SJSA1 (cell line): ENCODE measurements at places on chromosomes 11 and 22. TPM values are rescaled to one million over a fixed set of nuclear protein-coding genes. Genes with fewer than 3 reads are reported as not detected.

DNA sequence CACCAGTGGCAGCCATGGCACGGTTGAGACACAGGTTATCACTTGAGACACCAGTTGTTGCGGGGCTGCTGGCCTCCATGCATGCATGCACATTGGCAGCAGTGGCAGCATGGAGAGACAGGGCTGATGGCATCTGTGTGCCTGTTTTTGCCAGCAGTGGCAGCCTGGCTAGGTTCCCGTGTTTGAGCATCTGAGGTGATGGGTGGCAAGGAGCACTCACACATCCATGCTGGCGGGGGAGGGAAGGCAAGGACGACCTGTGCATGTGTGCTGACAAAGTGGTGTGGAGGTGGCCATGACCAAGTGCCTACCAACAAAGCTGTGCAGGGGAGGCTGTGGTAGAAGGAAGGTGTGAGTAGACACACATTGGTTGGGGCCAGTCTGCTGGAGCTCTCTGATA is 133.5 kb downstream of the CNTN5 start:
- no peak overlapping the region for H3K4me3 ChIP-seq
- no peak overlapping the region for H3K27ac ChIP-seq
- no peaks in the 10 kb centered on the region for H3K36me3 ChIP-seq
- H3K27me3 ChIP-seq, result no peaks in the 10 kb centered on the region

DNA sequence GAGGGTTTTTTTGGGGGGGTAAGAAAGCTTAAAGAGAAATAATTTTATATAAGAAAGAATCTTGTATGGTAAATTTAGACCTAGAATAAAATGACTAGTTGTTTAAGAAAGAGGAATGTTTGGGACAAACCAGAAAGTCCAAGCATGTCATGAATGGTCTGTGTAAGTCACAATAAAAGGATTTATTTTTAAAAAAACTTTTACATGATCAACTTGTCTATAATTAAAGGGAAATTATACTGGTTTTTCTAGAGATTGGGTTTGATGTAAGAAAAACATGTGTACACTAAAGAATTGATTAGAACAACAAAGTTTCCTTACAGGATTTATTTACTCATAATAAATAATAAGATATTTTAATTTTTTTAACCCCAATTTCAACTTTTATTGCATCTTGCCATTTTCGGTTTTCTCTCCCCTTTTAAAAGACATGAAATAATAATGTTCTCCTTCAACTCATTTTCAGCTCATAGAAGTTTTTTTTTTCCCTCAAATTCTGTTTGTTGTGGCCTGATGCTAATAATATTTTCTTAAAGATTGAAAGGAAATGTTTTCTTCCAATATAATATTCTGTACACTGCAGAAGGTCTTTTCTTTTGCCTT is 35.4 kb upstream of the INCENP start:
- no peaks in the 10 kb centered on the region; the same call in 1 of the 2 replicates for H3K27me3 ChIP-seq
- DNase-seq, result no peak
- H3K27ac ChIP-seq, result no peak overlapping the region
- no peaks in the 10 kb centered on the region for H3K4me1 ChIP-seq
- H3K36me3 ChIP-seq, result no peaks in the 10 kb centered on the region

GRCh38 chr11:13114566-13115379 is 105.7 kb downstream of the RASSF10 start:
- no peaks in the 10 kb centered on the region for H3K36me3 ChIP-seq
- H3K27me3 ChIP-seq, result no peaks in the 10 kb centered on the region
- H3K4me1 ChIP-seq, result peaks cover 26% of the 10 kb centered on the region
- H3K27ac ChIP-seq, result no peak overlapping the region
- no peak overlapping the region for H3K4me3 ChIP-seq
- DNase-seq, result no peak

GRCh38 chr11:111788051-111788450 is 21.9 kb upstream of the PPP2R1B start:
- no peak overlapping the region for H3K27ac ChIP-seq
- no peak for DNase-seq
- no peaks in the 10 kb centered on the region for H3K36me3 ChIP-seq
- no peaks in the 10 kb centered on the region for H3K27me3 ChIP-seq
- no peak overlapping the region for H3K4me3 ChIP-seq

GRCh38 chr11:39120890-39121289 is 2338.6 kb downstream of the LRRC4C start:
- H3K27ac ChIP-seq, result no peak overlapping the region
- no peaks in the 10 kb centered on the region for H3K27me3 ChIP-seq
- no peak overlapping the region for H3K4me3 ChIP-seq
- no peak for DNase-seq
- no peaks in the 10 kb centered on the region for H3K36me3 ChIP-seq
- no peaks in the 10 kb centered on the region for H3K4me1 ChIP-seq

DNA sequence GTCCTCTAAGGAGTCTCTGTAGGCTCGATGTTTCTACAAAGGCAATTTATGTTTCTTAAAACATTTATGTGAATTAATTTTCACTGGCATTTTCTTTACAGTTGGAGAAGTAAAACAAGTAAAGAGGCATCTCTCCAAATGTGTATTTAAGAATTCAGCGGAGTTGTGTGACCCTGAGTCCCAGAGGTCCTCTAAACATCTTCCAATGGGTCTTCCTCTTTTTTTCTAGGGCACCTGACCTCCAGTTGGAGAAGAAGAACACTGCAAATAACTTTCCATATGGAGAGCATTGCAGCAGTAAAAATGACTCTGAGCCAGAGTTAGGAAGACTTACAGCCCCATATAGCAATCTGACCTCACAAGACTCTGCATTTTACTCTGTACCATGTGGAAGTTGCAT is 480.5 kb upstream of the RAG2 start:
- H3K27ac ChIP-seq, result no peak overlapping the region
- H3K36me3 ChIP-seq, result no peaks in the 10 kb centered on the region

DNA sequence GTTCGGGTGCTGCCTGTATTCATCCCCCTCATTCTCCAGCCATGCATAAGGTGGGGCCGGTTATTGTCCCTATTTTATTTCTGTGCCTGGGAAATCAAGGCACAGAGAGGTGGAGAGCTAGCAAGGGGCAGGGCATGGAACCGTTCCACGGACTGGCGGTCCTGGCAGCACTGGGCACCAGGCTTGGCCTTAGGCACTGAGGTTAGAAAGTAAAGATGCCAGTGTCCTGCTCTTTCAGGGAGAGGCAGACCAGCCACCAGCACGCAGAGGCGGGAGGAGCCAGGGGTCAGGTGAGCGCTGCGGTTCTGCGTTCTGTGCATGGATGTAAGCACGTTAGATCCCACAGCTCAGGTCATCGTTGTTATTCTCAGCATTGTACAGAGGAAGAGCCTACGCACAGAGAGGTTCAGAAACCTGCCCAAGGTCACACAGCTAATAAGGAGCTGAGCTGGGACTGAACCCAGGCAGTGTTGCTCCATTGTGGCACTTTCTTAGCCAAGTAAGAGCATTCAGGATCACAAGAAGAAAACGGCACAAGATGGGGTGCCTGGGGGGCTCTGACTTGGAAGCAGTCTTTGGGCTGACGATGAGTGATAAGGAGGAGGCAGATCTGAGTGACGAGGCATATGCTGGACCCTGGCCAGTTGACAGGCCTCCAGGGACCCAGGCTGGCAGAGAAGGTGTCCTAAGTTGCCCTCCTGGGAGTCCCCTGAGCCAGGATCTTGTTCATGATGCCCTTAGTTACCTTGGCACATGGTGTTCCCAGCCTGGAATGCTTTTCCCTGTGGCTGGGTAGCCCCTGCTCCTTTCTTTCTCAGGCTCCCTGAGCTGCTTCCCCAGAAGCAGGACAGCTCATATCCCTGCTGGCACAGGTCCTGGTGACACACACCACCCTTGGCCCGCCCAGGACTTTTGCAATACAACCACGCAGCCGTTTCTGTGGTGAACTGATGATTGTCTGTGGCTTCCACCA is 41.1 kb downstream of the OSBPL5 start:
- DNase-seq, result peak; percentile 47
- no peak overlapping the region for H3K27ac ChIP-seq
- H3K4me3 ChIP-seq, result no peak overlapping the region
- H3K36me3 ChIP-seq, result peaks cover 86% of the 10 kb centered on the region
- H3K4me1 ChIP-seq, result peaks cover 4% of the 10 kb centered on the region; the same call in 1 of the 2 replicates

- H3K4me1 ChIP-seq, result peaks cover 4% of the 10 kb centered on the region; the same call in 1 of the 2 replicates
- no peak for DNase-seq
- H3K4me3 ChIP-seq, result no peak overlapping the region
- no peaks in the 10 kb centered on the region for H3K27me3 ChIP-seq
- no peaks in the 10 kb centered on the region for H3K36me3 ChIP-seq
- no peak overlapping the region for H3K27ac ChIP-seq
These were observed 20.7 kb downstream of the SLN start for GRCh38 chr11:107691000-107691750.

DNA sequence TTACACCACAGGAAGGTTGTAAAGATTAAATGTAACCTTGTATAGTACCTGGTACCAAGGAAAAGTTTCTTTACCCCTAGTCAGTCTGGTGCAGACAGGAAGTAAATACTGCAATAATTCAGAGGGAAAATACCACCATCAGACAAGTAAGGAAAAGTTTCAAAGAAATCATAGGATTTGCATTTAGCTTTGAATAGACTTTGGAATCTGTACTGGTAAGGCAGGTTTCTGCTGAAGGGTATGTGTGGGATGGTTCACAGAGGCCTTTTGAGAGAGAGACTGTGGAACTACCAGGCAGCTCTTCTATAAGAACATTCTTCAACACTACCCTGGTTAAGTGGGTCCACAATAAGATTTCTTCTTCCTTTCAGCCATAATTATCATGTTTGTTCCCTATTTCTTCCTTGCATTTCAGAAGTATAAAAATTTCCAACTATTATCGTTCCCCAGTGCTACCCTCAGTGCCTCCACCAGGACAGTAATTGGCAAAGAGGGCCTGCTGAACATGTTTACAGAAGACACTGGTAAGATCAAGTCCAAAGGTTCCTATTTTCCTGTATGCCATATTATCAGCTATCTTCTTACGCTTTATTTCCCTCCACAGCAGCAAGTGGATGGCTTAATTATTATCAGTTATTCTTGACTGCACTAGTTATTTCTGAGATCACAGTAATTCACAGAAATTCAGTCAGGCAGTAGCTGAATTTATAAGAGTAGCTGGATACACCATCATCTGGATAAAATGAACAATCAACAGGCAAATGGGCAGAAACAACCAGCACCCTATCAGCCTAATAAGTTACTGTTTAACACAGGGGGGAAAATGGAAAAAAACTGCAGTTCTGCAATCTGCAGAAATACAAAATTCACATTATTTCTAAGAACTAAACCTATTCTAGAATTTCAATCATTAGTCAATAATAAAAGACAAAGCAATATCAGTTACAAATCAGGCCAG is 48.5 kb downstream of the PITPNB start:
- no peak overlapping the region for H3K4me3 ChIP-seq
- H3K4me1 ChIP-seq, result peaks cover 37% of the 10 kb centered on the region
- DNase-seq, result no peak
- H3K27me3 ChIP-seq, result no peaks in the 10 kb centered on the region
- no peak overlapping the region for H3K27ac ChIP-seq

DNA sequence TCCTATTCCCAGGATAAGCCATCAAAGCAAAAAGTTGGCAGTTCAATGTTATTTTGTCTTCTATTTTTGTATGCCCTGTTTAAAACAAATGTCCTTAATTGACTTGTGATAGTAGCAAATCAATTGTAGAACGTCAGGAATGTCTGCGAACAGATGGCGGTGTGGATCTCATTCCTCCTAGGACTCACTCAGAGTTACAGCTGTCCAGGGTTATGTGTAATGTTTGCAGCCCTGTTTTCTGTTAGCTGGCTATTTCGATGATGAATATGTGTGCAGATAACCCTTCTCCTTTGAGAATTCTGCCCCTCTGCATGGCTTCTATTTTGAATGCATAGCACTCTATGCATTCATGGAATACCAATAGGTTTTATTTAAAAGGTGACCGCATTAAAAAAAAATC is 1248.0 kb upstream of the CNTN5 start:
- no peaks in the 10 kb centered on the region for H3K27me3 ChIP-seq
- H3K36me3 ChIP-seq, result no peaks in the 10 kb centered on the region
- no peak overlapping the region for H3K4me3 ChIP-seq
- no peaks in the 10 kb centered on the region for H3K4me1 ChIP-seq

GRCh38 chr11:306645-307371 is 808 bp upstream of the IFITM2 start:
- DNase-seq, result no peak
- H3K36me3 ChIP-seq, result no peaks in the 10 kb centered on the region
- H3K4me1 ChIP-seq, result peaks cover 13% of the 10 kb centered on the region

GRCh38 chr11:16347928-16348685 is 8.2 kb downstream of the SOX6 start:
- H3K4me1 ChIP-seq, result peaks cover 23% of the 10 kb centered on the region
- H3K4me3 ChIP-seq, result no peak overlapping the region
- H3K27me3 ChIP-seq, result no peaks in the 10 kb centered on the region
- H3K36me3 ChIP-seq, result no peaks in the 10 kb centered on the region

DNA sequence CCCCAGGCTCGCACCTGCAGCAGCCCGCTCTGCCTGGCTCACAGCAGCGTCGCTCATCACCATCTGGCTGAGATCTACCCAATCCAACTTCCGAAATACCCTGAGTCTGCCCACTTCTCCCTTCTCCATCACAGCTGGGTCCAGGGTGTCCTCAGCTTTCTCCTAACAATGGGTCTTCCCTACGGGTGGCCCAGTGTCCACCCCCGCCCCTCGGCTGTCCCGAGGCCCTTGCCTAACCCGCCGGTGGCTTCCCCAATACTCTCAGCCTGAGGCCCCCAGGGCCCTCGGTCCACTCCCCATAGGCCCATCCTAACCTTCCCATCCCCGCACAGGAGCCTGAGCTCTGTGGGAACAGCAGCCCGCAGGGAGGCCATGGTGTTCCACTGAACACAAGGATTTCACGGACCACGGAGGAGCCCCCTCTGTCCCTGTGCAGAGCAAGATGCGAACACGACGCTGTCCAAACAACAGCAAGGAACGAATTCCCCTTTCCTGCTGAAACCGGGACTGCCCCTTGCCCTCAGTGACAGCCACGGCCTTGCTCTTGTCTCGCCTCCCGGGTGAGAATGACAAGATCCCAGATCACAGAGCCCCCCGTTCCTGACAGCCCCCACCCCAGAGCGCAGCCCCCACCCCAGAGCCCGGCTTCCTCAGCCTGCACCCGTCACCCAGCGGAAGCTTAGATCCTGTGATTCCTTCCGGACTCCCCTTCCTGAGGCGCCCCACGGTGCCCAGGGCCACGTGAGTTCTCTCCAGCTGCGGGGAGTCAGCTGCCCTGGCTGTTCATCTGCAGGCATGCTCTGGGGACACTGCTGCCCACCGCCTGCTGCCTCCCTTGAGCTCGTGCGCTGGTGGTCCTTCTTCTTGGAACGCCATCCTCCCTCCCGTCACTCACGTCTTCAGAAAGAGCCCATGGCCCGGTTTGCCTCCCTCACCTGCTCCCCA is 48.8 kb upstream of the CARS1 start:
- no peak for DNase-seq
- no peaks in the 10 kb centered on the region for H3K4me1 ChIP-seq
- H3K27ac ChIP-seq, result no peak overlapping the region
- H3K27me3 ChIP-seq, result no peaks in the 10 kb centered on the region
- H3K36me3 ChIP-seq, result peaks cover 58% of the 10 kb centered on the region

- H3K36me3 ChIP-seq, result no peaks in the 10 kb centered on the region
- no peak overlapping the region for H3K27ac ChIP-seq
- H3K4me3 ChIP-seq, result no peak overlapping the region
- no peaks in the 10 kb centered on the region for H3K27me3 ChIP-seq
- no peak for DNase-seq
- H3K4me1 ChIP-seq, result no peaks in the 10 kb centered on the region
These were observed 70.3 kb downstream of the KIRREL3 start for GRCh38 chr11:126930091-126930841.

GRCh38 chr11:19931141-19931770 is 218.6 kb downstream of the NAV2 start:
- H3K4me3 ChIP-seq, result peak overlapping the region; percentile 17
- H3K27me3 ChIP-seq, result no peaks in the 10 kb centered on the region
- peaks cover 18% of the 10 kb centered on the region for H3K36me3 ChIP-seq
- peak overlapping the region; percentile 78 for H3K27ac ChIP-seq

The TMEM86A gene
- total RNA-seq, result 0.32 TPM in 1 of 2 replicates, not detected in the other

The NLRP10 gene
- not detected in 2 replicates for total RNA-seq

The ANO1 gene
- total RNA-seq, result 0.72 and 1.4 TPM in 2 replicates

The BACE1-AS gene
- total RNA-seq, result 0.92 and 1.8 TPM in 2 replicates

The MRGPRX4 gene
- total RNA-seq, result not detected in 2 replicates

The OR52N4 gene
- total RNA-seq, result not detected in 2 replicates
